T-helper 2 cell treated with Interferon-gamma antibody and Interleukin-4, amounts not matched to agents 5 μg/mL and 100 μg/mL, for 36 hours (primary cell): ENCODE measurements at places on chromosomes 11 and 22.
A peak's percentile ranks its signal among the peaks of the same experiment; 100 is the strongest.

- DNase-seq, result no peak
- H3K4me1 ChIP-seq, result peaks cover 61% of the 10 kb centered on the region
- no peaks in the 10 kb centered on the region for H3K27me3 ChIP-seq
- H3K27ac ChIP-seq, result peak overlapping the region; percentile 80
- peak overlapping the region; percentile 72 for H3K4me3 ChIP-seq
- H3K36me3 ChIP-seq, result peaks cover 44% of the 10 kb centered on the region
These were observed 45.1 kb downstream of the FLI1 start for GRCh38 chr11:128738942-128739341.

GRCh38 chr11:134164490-134165370 is 59.0 kb downstream of the NCAPD3 start:
- H3K4me3 ChIP-seq, result no peak overlapping the region
- no peaks in the 10 kb centered on the region for H3K27me3 ChIP-seq
- peaks cover 79% of the 10 kb centered on the region for H3K36me3 ChIP-seq
- no peak for DNase-seq

GRCh38 chr11:123193742-123194141 is 1.3 kb downstream of the CLMP start:
- H3K36me3 ChIP-seq, result peaks cover 2% of the 10 kb centered on the region
- no peak overlapping the region for H3K27ac ChIP-seq
- H3K4me1 ChIP-seq, result peaks cover 9% of the 10 kb centered on the region
- no peak for DNase-seq
- peaks cover 77% of the 10 kb centered on the region for H3K27me3 ChIP-seq

DNA sequence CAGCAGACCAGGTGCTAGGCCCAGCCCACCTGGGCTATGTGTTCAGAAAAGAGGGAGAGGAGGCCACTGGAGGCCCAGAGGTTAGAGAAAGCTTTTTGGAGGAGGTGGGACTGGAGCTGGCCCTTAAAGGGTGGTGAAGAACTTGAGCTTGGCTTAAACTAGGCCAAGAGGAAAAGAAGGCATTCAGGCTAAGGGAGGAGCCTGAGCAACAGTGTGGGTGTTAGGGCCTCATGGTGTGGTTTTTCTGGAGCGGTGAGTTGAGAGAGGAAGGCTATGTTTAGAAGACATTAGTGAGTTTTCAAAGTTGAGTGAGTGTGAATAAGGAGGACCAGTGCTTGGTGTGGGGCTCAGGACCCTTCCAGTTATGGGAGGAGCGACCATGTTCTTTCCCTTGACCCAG is 6.2 kb downstream of the TAF6L start:
- DNase-seq, result no peak
- H3K36me3 ChIP-seq, result peaks cover 22% of the 10 kb centered on the region
- peak overlapping the region; percentile 46 for H3K27ac ChIP-seq

GRCh38 chr11:60469723-60470122 is 14.1 kb downstream of the MS4A1 start:
- DNase-seq, result no peak
- H3K27me3 ChIP-seq, result peaks cover 19% of the 10 kb centered on the region
- H3K4me3 ChIP-seq, result no peak overlapping the region
- no peaks in the 10 kb centered on the region for H3K36me3 ChIP-seq
- no peak overlapping the region for H3K27ac ChIP-seq

GRCh38 chr11:27253224-27253623 is 109.8 kb downstream of the CCDC34 start:
- DNase-seq, result no peak
- no peaks in the 10 kb centered on the region for H3K36me3 ChIP-seq
- no peaks in the 10 kb centered on the region for H3K4me1 ChIP-seq
- no peak overlapping the region for H3K27ac ChIP-seq
- H3K27me3 ChIP-seq, result peaks cover 9% of the 10 kb centered on the region
- no peak overlapping the region for H3K4me3 ChIP-seq

- peaks cover 4% of the 10 kb centered on the region for H3K36me3 ChIP-seq
- peaks cover 6% of the 10 kb centered on the region for H3K4me1 ChIP-seq
- no peak overlapping the region for H3K27ac ChIP-seq
- H3K27me3 ChIP-seq, result no peaks in the 10 kb centered on the region
These were observed 22.3 kb downstream of the PPARA start for GRCh38 chr22:46172522-46173110.

- H3K36me3 ChIP-seq, result no peaks in the 10 kb centered on the region
- peak; percentile 28 for DNase-seq
- no peak within 1 kb of the TSS for H3K4me3 ChIP-seq
These were observed at the start of gene BSX for GRCh38 chr11:122981388-122982264. Gene BSX (minus strand): TSS chr11:122981834. CDS start chr11:122981671, 163 bp downstream.

DNA sequence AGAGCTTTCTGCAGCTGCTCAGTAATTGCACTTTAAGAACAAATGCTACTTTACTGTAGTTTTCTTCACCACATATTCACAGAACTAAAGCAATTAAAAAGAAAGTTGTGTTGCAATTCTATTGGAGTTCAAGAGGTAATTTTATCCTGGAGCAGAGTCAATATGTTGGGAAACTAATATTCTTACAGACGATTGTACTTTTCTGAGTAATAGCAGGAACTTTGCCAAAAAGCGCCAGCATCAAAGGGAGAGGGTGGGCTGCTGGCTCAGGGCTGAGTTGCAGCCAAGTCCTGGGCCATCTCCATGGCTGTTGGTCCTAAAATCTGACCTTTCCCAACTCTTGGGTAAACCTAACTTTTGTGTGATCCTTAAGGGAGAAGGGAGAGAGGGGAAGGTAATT is 73.6 kb upstream of the MYO18B start:
- DNase-seq, result no peak
- H3K27me3 ChIP-seq, result no peaks in the 10 kb centered on the region
- peaks cover 27% of the 10 kb centered on the region for H3K4me1 ChIP-seq
- H3K36me3 ChIP-seq, result peaks cover 56% of the 10 kb centered on the region

- H3K27me3 ChIP-seq, result no peaks in the 10 kb centered on the region
- no peak for DNase-seq
- no peak overlapping the region for H3K4me3 ChIP-seq
- no peaks in the 10 kb centered on the region for H3K4me1 ChIP-seq
These were observed 19.2 kb downstream of the LRRC55 start for GRCh38 chr11:57200917-57201316.

- H3K36me3 ChIP-seq, result no peaks in the 10 kb centered on the region
- H3K4me1 ChIP-seq, result no peaks in the 10 kb centered on the region
- H3K27me3 ChIP-seq, result peaks cover 5% of the 10 kb centered on the region
- no peak for DNase-seq
- H3K27ac ChIP-seq, result no peak overlapping the region
These were observed 72.4 kb upstream of the TMEM45B start for GRCh38 chr11:129743112-129743815.

- no peak for DNase-seq
- peak overlapping the region; percentile 83 for H3K27ac ChIP-seq
- H3K27me3 ChIP-seq, result peaks cover 31% of the 10 kb centered on the region
- peak overlapping the region; percentile 77 for H3K4me3 ChIP-seq
- H3K4me1 ChIP-seq, result peaks cover 23% of the 10 kb centered on the region
- H3K36me3 ChIP-seq, result no peaks in the 10 kb centered on the region
These were observed 40.6 kb upstream of the CREB3L1 start for GRCh38 chr11:46236918-46237247.

- no peaks in the 10 kb centered on the region for H3K27me3 ChIP-seq
- H3K36me3 ChIP-seq, result peaks cover 1% of the 10 kb centered on the region
- H3K4me1 ChIP-seq, result no peaks in the 10 kb centered on the region
- H3K4me3 ChIP-seq, result no peak overlapping the region
These were observed 35.7 kb upstream of the MUC5AC start for GRCh38 chr11:1121813-1122663.

- H3K4me3 ChIP-seq, result no peak overlapping the region
- peaks cover 12% of the 10 kb centered on the region for H3K27me3 ChIP-seq
- H3K36me3 ChIP-seq, result no peaks in the 10 kb centered on the region
- H3K27ac ChIP-seq, result no peak overlapping the region
- DNase-seq, result no peak
These were observed 25.8 kb downstream of the ADAMTS8 start for GRCh38 chr11:130402570-130402969.

GRCh38 chr11:59818572-59818971 is 8.0 kb upstream of the MRPL16 start:
- no peak overlapping the region for H3K27ac ChIP-seq
- H3K36me3 ChIP-seq, result no peaks in the 10 kb centered on the region
- DNase-seq, result no peak

GRCh38 chr11:72347691-72348090 is 86.6 kb downstream of the CLPB start:
- no peak overlapping the region for H3K27ac ChIP-seq
- no peaks in the 10 kb centered on the region for H3K27me3 ChIP-seq
- no peak for DNase-seq
- H3K36me3 ChIP-seq, result no peaks in the 10 kb centered on the region
- peaks cover 3% of the 10 kb centered on the region for H3K4me1 ChIP-seq

- no peak for DNase-seq
- H3K4me3 ChIP-seq, result no peak overlapping the region
- H3K27ac ChIP-seq, result no peak overlapping the region
- H3K27me3 ChIP-seq, result no peaks in the 10 kb centered on the region
These were observed 852.6 kb upstream of the RAG2 start for GRCh38 chr11:37450613-37451012.

DNA sequence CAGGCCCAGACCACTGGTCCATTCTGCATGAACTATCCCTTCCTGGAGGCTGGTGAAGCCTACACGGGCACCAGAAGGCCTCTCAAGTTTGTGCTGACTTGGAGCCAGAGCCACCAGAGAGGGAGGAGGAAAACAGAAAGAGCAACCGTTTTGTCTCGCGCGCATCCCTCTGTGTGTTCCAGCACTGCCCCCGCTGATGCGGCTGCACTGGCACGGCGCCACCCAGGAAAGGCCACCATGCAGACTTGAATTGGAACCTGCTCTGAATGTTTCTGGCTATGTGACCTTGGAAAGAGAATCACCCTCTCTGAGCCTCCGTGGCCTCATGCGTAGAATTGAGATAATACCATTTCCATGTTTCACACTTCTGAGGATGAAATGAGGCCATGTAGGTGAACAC is 7.4 kb upstream of the ACRV1 start:
- no peaks in the 10 kb centered on the region for H3K27me3 ChIP-seq
- DNase-seq, result no peak
- no peak overlapping the region for H3K4me3 ChIP-seq
- H3K36me3 ChIP-seq, result peaks cover 3% of the 10 kb centered on the region

DNA sequence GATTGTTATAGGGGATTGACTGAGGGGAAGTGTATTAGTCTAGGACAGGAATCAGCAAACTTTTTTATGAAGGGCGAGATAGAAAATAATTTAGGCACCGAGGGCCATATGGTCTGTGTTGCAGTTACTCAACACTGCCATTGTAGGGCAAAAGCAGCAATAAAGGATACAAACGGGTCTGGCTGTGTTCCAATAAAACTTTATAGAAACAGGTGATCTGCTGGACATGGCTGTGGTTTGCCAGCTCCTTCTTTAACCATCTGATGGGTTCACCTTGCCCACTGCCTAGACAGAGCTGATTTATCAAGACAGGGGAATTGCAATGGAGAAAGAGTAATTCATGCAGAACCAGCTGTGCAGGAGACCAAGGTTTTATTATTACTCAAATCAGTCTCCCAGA is 20.0 kb downstream of the PRR5L start:
- H3K36me3 ChIP-seq, result no peaks in the 10 kb centered on the region
- H3K4me3 ChIP-seq, result no peak overlapping the region
- no peaks in the 10 kb centered on the region for H3K4me1 ChIP-seq
- no peak overlapping the region for H3K27ac ChIP-seq
- no peak for DNase-seq
- peaks cover 26% of the 10 kb centered on the region for H3K27me3 ChIP-seq

DNA sequence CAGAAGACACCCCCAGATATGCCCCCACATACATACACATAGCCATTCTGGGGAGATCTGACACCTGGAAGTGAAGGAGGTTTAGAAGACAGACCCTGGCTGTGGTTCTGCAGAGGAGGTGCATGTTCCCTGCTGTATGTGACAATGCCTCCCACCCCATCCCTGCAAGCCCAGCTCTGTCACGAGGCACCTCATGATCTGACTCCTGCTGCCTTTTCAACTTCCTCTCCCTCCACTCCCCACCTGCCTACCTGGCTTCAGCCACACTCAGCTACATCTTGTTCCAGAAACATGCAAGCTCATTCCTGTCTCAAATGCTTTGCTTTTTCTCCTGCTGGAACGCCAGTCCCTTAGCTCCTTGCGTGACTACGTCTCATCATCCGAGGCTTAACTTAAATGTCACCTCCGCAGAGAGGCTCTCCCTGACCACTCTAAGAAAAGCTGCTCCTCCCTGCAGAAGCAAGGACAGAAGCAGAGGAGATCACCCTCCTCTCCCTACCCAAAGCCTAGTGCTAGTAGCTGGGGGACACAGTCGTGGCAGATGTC is 114.5 kb downstream of the FEZ1 start:
- no peak overlapping the region for H3K4me3 ChIP-seq
- H3K36me3 ChIP-seq, result no peaks in the 10 kb centered on the region
- H3K4me1 ChIP-seq, result no peaks in the 10 kb centered on the region
- no peak overlapping the region for H3K27ac ChIP-seq

GRCh38 chr11:11710556-11710955 is 88.8 kb upstream of the GALNT18 start:
- H3K4me1 ChIP-seq, result no peaks in the 10 kb centered on the region
- no peak overlapping the region for H3K4me3 ChIP-seq
- no peaks in the 10 kb centered on the region for H3K36me3 ChIP-seq

DNA sequence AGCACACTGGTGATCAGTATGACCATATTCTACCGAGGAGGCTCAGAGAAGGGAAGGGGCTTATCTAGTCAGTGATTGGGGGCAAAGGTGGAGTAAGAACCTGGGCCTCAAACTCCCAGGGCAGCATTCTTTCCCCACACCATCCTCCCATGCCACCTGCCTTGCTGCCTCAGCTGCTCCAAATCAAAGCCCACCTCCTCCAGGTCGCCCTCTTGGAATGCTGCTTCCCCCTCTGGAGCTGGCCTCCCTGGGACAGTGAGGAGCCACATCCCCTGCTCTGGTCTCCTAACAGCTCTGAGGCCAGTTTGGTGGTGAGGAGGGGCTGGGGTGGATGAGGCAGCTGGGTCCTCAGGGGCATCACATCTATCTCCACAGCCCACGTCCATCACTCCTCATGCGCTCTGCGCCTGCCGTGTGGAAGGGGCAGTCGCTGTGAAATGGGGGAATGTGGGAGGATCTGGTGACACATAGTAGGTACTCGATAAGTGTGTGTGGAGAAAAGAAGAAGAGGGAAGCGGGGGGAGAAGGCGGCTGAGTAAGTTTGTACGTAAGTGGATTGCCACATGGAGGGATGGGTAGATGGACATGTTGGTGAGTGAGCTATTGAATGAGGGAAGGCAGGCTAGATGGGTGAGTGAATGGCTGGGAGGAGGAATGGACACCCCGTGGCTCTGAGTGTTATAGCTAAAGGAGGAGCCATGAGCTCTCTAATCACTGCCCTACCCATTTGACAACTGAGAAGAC is 16.1 kb upstream of the ARHGEF17 start:
- H3K4me1 ChIP-seq, result peaks cover 16% of the 10 kb centered on the region
- no peak for DNase-seq
- no peak overlapping the region for H3K27ac ChIP-seq
- H3K36me3 ChIP-seq, result no peaks in the 10 kb centered on the region
- H3K4me3 ChIP-seq, result no peak overlapping the region
- H3K27me3 ChIP-seq, result peaks cover 7% of the 10 kb centered on the region

GRCh38 chr22:43060183-43060582 is 29.0 kb downstream of the TTLL1 start:
- peaks cover 13% of the 10 kb centered on the region for H3K36me3 ChIP-seq
- DNase-seq, result peak; percentile 11
- no peaks in the 10 kb centered on the region for H3K27me3 ChIP-seq
- no peaks in the 10 kb centered on the region for H3K4me1 ChIP-seq
- no peak overlapping the region for H3K4me3 ChIP-seq

- no peaks in the 10 kb centered on the region for H3K27me3 ChIP-seq
- no peak overlapping the region for H3K27ac ChIP-seq
- no peak overlapping the region for H3K4me3 ChIP-seq
- DNase-seq, result no peak
These were observed 29.3 kb upstream of the MUC5B start for GRCh38 chr11:1193326-1194230.
